ENCODE measurements at places on chromosomes 13 and 19.

DNA sequence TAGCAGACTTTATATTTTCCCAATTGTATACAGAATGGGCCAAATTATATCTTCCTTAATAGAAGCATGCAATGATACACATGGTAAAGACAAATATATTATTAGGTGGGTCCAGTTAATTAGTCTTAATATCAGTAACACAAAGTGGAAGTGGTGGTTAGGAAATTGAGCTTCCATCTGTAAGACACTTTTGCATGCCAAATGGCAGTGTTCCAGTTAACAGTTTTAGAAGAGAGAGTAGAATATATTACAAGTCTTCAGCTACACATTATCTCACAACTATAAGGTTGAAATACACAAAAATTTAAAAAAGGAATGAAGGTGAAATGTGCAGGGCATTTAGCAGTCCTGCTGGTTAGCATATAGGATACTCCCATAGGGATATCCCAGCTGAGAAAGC lies 536.5 kb downstream of the PCDH9 start:
- DNase-seq, result no peak

DNA sequence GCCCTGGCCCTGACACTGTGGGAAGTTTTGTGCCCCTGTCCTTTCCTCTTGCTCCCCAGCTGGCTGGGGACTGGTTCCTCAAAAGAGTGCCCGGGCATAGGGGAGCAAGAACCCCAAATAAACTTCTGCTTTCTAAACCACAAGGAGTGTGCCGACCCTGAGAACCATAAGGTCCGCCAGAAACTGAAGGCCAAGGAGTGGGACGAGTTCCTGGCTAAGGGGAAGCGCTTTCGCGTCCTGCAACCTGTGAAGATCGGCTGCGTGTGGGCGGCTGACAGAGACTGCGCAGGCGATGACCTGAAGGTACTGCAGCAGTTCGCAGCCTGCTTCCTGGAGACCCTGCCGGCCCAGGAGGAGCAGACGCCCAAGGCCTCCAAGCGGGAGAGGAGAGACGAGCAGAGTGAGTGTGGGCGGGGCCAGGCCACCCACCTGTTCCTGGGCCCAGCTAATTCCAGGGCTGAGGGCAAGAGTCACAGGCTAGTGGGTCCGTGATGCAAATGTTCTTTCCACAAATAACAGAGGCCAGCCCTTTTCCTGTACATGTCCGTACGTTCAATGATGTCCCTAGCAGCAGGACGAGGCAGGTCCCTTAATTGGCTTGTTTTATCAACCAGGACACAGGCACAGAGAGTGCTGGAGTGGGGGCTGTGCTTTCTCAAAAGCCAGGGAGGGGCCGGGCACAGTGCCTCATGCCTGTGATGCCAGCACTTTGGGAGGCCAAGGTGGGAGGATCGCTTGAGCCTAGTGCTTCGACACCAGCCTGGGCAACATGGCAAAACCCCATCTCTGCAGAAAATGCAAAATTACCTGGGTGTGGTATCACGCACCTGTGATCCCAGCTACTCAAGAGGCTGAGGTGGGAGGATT lies 25.6 kb downstream of the UBXN6 start:
- DNase-seq, result no peak

GRCh38 chr13:102907016-102907756 lies 61.4 kb downstream of the ERCC5 start:
- DNase-seq, result peak; percentile 21

DNA sequence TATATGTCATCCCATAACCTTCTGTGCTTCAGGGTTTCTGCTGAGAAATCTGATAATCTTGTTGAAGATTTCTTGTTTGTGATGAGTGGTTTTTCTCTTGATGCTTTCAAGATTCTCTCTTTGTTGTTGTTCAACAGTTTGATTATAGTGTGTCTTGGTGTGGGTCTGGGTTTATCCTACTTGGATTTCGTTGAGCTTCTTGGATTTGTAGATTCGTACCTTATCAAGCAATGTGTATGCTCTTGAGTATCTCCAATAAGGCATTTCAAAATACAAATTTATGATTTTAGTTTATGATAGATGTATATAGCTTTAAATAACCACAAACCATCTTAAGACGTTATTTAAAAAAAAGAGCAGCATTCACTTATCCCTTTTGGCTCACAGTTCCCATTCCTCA lies 57.5 kb downstream of the URI1 start:
- DNase-seq, result no peak

DNA sequence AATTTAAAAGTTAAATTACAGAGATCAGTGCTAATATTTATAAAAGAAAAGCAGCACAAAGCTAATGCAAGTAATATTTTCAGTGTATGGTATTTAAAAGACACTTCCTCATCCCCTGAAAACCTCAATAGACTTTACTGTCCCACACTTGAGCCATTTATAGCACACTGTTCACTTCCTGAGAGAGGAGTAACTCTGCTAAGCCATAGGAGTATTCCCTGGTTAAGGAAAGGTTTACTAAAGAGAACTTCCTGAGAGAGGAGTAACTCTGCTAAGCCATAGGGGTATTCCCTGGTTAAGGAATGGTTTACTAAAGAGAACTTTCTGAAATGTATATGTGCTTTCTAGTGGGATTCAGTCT lies 159.4 kb downstream of the NHLRC3 start:
- no peak for DNase-seq

GRCh38 chr13:35711909-35712308 lies 235.4 kb upstream of the MAB21L1 start:
- no peak for DNase-seq

DNA sequence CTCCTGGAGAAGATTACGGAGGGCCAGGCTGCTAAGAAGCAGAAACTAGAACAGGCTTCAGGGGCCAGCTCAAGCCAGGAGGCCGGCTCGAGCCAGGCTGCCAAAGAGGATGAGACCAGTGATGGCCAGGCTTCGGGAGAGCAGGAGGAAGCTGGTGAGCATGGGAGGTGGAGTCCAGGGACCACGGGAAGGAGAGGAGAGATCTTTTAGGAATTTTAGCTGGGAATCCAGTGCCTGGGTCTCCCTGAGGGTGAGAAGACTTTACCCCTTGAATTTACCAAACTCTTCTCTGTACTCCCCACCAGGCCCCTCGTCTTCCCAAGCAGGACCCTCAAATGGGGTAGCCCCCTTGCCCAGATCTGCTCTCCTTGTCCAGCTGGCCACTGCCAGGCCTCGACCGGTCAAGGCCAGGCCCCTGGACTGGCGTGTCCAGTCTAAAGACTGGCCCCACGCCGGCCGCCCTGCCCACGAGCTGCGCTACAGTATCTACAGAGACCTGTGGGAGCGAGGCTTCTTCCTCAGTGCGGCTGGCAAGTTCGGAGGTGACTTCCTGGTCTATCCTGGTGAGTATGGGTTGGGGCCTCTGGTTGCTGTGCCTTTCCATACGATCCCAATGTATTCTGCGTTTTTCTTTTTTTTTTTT lies 824 bp downstream of the TSEN34 start:
- DNase-seq, result no peak

- no peak for DNase-seq
Measured at GRCh38 chr13:77000475-77000874, 8.6 kb downstream of the CLN5 start.

GRCh38 chr13:50400035-50400726 lies 384.9 kb downstream of the KCNRG start:
- DNase-seq, result no peak

DNA sequence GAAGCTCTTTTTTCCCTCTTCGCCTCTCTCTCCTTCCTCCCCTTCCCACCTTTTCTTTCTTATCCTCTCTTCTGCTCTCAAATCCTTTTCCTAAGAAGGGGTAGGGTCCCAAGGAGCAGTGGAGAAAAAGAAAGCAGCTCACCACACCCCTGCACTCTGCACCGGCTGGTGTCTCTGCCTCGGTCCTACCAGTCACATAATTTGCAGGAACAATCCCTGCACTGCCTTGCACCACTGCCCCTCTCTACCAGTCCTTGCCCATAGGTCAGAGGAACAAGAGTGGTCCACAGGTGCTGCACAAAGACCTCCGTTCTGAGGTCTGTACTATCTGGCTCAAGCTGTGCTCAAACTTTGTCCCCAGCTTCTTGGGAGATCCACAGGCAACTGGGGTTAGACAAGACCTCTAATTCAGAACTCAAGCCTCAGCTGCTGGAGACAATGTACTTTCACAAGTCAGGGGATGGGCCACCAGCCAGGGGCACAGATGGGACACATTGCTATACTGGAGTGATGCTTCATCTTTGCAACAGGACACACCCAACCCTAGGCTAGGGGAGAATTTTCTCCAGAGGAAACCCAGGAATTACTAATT lies 125.4 kb upstream of the ZNF507 start:
- DNase-seq, result no peak

GRCh38 chr19:45152504-45153338 lies 8.1 kb downstream of the NKPD1 start:
- peak; percentile 57 for DNase-seq
